Ascending aorta (tissue), 2 donors: ENCODE measurements at places on chromosomes 1 and 21. TPM values are rescaled to one million over a fixed set of nuclear protein-coding genes. Genes with fewer than 3 reads are reported as not detected.

GRCh38 chr1:2248854-2249558 is 20.9 kb downstream of the SKI start:
- no peak for DNase-seq

DNA sequence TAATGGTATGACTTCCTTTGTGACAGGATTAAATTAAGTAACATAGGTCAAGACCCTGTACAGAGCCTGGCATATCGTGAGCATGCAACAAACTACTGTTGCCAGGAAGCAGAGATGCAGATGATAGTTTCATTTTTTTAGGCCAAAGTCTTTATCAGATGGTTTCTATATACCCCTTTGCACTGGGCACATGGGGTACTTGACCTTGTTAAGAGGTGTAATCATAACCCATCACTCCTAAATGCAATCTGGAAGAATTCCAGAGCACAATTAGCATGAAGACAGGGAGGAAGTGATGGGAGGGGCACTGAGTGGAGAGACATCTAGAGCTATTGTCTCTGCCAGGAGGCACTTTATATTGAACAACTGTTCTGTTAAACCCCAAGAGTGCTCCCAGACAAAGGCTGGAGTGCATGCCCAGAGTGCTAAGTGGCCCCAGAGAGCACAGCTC is 22.1 kb downstream of the ZBTB17 start:
- no peak for DNase-seq

GRCh38 chr1:205344066-205344928 is 12.4 kb downstream of the KLHDC8A start:
- no peak for DNase-seq

DNA sequence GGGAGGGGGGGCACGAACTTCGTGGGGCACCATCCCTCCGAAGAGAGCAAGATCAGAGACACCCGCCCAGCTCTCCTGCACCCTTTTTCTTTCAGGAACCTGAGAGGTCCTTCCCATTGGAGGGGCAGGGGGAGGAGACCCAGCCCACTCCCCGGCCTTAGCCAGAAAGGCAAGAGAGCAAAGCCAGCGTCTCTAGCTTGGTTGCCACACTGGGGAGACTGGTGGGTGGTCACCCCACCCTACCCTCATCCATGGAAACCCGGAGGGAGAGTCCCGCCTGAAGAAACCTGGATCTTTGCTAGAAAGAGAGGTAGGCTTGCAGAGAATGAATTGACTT is 246 bp downstream of the ATP2B4 start:
- no peak for DNase-seq

DNA sequence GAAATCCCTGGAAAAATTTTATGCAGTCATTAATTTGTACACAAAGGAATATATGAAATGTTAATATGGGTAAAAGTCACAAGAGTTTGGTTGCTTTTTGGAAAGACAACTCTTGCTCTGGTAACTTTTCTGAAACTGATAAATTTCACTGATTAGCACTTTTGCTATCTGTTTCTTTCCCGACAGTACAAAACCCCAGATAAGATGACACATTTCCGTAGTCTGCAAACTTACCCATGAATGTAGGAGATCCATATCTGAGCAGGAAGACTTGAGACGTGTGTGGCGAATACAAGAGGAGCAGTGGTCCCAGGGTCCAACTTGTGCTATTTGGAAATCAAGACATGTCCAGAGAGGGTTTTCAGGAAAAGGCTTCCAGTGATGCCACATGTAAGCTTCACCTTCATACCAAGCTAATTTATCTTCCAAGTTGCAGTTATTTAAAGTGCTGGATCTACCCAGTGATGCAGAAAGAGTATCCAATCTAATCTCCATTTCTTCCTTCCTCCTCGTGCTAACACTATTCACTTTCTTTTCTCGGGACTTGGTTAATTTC is 35.9 kb upstream of the SAMSN1 start:
- no peak for DNase-seq

DNA sequence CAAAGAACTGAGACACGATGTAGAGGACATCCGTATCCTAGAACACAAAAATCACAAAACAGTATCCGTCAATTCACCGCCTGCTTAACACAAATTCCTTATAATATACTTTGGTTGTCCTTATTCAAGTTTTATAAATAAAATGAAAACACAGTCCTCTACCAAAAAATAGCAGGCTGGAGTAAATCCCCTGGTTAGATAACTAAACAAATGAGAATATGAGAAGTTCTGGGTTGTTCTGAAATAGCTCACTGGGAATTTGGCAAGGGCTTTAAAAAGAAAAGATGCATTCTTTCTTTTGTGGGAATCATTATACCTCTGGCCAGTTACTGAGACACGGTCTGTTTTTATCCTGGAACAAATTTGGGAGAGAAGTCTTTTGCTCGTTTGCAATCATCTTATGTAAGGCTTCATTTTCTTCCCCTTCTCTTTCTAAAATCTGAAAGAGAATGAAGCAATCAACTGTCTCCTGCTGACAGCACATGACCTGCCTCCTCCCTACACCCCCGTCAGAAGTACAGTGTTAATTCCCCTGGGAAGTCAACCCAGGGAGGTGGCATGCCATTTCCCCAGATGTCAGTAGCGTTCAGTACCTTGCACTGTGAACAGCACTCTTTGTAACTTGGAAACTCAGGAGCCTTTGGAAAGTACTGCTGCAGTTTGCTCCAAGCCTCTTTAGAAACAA is 37.1 kb upstream of the RAP1GAP start:
- DNase-seq = no peak

DNA sequence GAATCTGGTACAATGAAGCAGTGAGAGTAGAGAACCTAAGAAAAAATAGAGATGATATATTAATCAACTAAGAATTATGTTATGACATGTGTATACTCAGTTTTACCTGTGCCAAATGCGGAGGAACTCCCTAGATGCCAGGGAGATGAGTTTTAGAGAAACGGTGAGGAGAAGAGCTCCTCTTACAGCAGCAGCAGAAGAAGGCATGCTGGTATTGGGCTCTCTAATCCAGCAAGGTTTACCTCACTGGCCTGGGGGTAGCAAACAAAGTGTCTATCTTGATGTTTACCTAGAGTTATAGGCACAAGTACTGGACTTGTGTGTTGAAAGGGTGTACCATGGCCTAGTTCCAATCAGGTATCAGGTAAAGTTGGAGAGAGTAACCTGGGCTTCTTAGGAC is 28.9 kb upstream of the DEPDC1 start:
- DNase-seq = no peak

Gene ZMYM4
- 9.6 TPM for total RNA-seq
